ENCODE measurements at places on chromosomes 13 and 19.

DNA sequence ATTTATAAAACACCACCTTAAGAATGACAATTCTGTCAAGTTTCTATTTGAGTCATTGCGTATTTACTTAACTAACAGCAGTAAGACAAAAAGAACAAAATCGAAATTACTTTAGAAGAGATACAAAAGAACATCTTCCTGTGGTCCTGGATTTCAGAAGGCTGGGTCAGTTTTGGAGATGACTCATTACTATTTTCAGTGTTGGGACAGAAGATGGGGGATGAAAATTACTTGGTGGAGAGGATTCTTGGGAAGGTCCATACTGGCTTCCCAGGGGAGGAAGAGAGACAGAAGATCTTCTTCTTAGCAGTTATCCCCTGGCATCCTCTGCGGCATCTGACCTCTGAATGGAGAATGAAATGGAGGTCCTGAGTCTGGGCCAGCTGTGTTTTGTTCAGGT, 33.5 kb upstream of the CSNK1A1L start:
- DNase-seq: no peak

GRCh38 chr13:111792956-111793355, 274.0 kb upstream of the SOX1 start:
- DNase-seq: no peak

DNA sequence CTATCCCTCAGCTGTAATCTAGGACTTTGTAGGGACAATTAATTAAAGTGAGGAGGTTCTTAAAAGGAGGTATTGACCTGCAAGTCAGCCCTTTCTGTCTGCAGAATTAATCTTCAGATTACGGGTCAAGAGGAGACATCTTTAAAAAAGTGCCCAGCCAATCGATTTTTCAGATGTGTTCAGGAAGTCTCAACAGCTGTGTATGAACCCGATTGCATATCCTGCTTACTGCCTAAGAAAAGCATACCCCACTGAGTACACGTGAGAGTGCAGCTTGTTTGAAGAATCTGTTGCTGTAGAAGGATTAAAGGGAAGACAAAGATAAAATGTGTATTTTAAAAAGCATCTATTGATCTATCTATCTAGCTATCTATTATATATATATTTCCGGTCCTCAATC, 1194.5 kb downstream of the UQCRFS1 start:
- peak; percentile 15 for DNase-seq

- no peak for DNase-seq
These were observed 7.8 kb upstream of the IGSF23 start for GRCh38 chr19:44605547-44605946.

GRCh38 chr19:46107371-46107770, 17.1 kb downstream of the IGFL3 start:
- DNase-seq: no peak

GRCh38 chr13:93848247-93848646, 621.6 kb downstream of the GPC6 start:
- no peak for DNase-seq

DNA sequence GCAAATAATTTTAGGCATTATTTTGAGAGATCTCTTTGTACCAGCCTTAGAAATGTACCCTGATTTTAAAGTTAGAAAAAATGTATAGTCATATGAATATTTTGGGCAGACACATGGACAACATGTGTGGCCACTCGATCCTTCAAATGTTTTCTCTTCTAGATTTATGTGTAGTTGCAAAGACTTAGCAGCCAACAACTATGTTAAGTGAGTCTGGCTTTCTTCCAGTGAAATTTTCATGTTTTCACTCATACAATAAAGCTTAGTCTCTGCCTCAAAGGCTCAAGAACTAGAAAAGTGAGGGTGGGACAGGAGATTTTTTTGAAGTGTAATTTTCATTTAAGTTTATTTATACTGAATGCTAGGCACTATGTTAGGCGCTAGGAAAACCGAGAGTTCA, 207.7 kb upstream of the DACH1 start:
- no peak for DNase-seq

DNA sequence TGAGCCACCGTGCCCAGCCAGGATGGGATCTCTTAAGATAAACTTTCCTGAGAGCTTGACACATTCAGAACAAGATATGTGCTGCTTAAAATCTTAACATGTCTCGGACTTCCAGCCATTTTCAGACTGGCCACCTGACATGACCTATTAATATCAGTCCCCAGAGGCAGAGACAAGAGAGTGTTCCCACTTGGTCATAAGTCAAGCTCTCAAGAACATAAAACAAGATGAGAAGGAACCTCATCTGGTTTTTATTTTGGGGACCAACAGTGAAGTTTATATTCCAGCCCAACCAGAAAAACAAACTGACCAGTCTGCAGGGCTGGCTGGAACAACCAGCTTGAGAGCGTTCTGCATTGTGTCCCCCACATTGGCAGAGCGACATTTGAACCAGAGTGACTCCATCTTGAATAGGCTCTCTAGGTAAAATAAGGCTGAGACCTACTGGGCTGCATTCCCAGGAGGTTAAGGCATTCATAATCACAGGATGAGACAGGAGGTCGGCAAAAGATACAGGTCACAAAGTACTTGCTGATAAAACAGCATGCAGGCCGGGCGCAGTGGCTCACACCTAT, 21.8 kb upstream of the PLEKHF1 start:
- DNase-seq: no peak

GRCh38 chr19:5880604-5881078, 10.3 kb upstream of the FUT5 start:
- DNase-seq: no peak

GRCh38 chr19:39053276-39054090, 21.1 kb upstream of the FBXO27 start:
- DNase-seq: no peak
